ENCODE measurements at places on chromosomes 1 and 21.
A peak's percentile ranks its signal among the peaks of the same experiment; 100 is the strongest.

DNA sequence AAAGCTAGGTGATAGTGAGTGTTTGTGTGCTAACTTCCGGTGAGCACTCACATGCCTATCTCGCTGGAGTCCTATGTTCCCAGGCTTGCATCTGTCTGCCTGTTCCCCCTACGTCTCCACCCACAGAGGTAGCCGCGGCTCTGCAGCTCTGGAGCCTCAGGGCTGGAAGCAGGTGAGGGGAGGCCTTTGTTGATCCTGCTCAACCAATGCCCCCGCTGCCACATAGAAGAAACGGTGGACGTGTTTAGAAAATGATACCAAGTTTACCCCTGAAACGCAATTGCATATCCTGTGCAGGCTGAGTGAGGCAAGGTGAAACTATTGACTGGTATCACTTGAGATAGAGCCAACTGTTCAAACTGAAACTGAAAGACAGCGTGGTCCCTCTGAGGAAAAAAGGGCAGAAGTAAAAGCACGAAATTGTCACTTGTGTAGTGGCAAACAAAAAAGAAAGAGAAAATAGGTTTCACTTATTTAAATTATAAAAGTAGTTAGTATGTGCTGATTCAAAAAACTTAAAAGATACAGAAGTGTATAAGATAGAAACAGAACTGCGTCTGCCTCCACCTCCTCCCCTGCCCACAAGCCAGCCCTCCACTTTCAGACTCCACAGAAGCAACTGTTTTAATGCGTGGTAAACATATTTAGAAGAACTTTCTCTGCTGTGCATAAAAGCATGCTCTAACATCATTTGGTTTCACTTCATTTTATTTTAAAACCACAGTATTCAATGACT is 38.6 kb upstream of the ETS2 start:
- DNase-seq: peak; percentile 44

DNA sequence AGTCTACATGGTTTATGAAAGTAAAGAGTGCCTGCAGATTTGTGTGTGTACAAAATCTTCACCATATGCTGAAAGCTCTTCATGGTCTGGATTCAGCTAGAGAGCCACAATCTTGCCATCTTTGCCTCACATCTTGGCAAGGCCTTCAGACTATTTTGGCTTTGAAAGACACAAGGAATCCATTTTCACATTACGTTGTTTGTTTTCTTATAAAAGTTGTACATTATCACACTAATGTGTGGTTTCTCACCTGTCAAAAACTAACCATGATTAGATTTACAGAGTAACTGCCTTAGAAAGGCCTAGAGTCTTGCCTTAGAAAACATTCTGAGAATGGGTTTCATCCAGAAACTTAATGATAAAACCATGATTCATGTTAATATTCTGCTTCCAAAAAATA is 494.6 kb downstream of the NEGR1 start:
- no peak for DNase-seq

- DNase-seq: no peak
Observed at GRCh38 chr1:202703191-202703590, 7.1 kb downstream of the SYT2 start.

DNA sequence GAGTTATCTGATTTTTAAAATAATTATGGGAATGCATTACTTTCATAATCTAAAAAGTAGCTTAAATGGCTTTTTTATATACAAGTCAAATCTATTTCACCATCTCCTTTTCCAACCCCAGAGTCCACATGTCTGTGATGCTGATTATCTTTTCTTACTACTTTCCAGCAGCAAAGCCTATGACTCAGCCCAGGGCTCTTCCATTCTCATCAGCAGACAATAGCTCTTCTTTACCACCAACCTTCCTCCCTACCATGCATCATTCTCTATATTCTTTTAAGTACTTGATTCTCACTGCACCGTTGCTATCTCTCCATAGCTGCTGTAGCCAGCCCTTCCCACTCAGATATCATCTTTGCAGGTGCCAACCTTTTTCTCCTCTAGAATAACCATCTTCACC is 61.3 kb downstream of the OVGP1 start:
- no peak for DNase-seq

GRCh38 chr1:246564839-246565750 is 966 bp downstream of the TFB2M start:
- no peak for DNase-seq

DNA sequence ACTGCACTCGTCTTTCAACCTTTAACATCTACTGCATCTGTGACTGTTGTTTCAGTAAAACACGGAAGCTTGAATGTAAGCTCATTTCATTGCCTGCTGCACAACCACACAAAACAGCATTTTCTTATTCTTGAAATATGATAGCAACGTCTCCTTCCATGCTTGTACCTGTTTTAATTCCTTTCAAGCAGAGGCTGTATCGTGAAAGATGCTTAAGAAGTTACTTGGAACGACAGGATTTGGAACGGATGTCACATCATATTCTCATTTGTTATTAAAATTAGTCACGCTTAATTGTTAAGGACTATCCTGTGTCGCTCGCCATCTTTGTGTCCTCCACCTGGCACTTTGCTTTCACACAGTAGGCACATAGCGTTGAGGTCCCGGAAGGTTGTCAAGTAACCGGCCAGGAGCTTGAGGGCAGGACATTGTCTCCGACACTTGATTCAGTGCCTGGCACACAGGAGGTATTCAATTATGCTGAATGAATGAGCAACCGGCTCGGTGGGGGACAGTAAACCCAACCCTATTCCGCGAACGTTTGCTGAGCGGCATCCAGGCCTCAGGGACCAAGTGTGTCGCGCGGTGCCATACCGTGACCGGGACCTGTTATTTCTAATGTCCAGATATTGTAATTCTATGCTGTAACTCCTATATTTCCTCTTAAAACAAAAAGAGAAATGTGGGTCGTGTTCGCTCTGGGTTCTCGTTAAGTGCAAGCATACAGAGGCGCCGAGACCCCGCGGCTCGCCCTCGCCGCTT is 499 bp upstream of the SH3GLB1 start:
- DNase-seq: no peak

- no peak for DNase-seq
Observed at GRCh38 chr1:200916681-200917080, 22.0 kb downstream of the INAVA start.

DNA sequence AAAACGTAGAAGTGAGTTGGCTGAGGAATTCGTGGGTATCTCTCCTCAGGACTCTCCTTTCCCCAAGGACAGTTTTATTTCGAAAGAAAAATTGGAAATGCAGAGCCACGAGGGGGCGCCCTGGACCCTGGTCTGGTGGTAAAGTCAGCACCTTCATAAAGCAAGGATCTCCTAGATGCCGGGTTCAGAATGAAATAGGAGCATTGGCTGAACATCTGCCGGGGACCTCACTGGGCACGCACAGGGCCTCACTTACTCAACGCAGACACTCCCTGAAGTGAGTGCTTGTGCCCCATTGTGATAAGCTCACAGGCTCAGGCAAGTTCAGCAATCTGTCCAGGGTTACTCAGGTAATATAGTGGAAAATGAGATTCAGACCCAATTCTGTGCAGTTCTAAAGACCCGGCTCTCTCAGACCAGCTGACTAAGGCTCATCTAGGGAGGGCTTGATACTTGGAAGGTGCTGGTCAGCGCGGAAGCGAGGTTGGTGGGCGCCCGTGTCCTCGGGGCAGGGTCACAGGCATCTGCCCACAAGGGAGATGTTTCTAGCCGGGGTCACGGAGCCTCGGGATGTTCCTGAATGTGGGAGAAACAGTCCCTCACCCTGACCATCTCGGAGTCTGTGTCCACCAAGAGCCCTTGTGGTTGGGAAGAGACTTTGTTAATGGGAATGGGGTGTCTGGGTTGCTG is 55.7 kb upstream of the ETV3 start:
- DNase-seq: peak; percentile 38

DNA sequence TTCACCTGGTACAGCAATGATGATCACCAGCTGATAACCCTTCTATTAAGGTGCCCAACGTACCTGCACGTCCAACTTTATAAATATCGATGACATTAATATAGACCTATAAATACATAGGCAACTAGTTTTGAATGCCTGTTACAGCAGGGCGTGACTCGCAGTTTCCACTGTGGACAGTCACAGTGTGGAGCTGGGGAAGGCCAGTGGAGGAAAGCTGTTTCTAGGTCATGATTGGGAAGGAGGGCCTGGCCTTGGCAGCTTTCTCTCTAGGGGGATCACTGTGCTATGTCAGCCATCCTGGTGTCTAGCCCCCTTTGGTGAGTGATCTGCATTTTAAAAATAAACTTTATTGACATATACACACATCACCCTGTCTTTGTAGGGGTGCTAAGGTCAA is 4.4 kb upstream of the PRDM15 start:
- no peak for DNase-seq

DNA sequence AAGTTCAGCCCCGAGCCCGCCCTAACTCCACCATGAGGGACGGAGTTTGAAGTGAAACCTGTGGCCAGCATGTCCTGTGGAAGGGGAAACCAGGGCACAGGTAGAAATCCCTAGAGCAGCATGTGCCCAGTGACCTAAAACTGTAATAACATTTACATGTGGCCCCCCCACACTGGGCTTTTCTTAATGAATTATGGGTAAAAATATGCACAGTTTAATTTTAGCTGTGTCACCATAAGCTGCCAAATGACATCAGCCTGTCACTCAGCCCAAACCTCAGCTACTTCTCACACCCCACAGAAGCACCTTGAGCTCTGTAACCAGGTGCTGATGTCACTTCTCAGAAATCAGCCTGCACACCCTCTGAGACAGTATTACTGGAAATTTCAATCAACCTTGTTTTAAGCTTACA is 50.0 kb upstream of the SLC19A1 start:
- DNase-seq: peak; percentile 51

DNA sequence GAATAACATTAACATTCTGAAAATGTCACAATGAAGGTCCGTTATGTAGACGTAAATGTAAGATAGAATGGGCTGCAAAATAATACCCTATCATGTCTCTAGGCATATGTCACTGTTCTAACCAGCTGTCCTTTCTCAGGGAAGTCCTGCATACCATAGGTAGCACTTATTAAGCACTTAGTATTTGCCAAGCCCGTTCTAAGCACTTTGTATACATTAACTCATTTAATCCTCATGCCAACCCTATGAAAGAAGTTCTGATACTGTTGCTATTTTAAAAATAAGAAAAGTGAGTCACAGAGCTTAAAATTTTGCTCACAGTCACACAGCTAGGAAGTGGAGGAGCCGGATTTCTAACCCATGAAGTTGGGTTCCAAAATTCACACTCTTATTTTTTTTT is 15.7 kb downstream of the GAS5 start:
- no peak for DNase-seq

DNA sequence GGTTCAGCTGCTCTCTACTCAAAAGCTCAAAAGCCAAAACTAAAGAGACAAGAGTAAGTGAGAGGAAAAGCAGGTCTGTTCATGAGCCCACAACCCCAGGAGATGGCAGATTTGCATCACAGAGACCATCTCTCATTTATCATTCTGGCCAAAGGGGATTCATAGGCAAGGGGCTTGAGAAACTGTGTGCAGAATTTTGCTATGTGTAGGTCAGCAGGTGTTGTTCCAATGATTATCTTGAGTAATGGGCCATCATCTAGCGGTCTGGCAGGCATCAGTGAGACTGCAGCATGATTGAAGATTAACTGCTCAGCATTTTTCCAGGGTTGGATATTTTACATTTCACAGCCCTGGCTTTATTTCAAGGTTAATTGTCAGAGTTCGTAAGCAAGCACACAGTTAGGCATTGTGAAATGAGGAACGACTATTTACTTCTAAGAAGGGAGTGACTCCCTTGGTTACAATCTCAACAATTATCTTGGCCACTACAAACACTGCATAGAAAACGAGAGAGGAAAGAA is 1204.6 kb upstream of the TMPRSS15 start:
- no peak for DNase-seq

- no peak for DNase-seq
Observed at GRCh38 chr1:185956881-185957280, 222.7 kb downstream of the HMCN1 start.

All from GM12892 (cell line).